ENCODE measurements at places on chromosomes 2 and 18. TPM values are rescaled to one million over a fixed set of nuclear protein-coding genes. Genes with fewer than 3 reads are reported as not detected.

The RTP5 gene
- not detected for total RNA-seq

The POTEI gene
- total RNA-seq = 2.8 TPM

The IL1RL2 gene
- total RNA-seq = not detected

The IL36B gene
- not detected for total RNA-seq

The CIB4 gene
- total RNA-seq = not detected
